ENCODE measurements at places on chromosomes 11 and 22.
A peak's percentile ranks its signal among the peaks of the same experiment; 100 is the strongest.

DNA sequence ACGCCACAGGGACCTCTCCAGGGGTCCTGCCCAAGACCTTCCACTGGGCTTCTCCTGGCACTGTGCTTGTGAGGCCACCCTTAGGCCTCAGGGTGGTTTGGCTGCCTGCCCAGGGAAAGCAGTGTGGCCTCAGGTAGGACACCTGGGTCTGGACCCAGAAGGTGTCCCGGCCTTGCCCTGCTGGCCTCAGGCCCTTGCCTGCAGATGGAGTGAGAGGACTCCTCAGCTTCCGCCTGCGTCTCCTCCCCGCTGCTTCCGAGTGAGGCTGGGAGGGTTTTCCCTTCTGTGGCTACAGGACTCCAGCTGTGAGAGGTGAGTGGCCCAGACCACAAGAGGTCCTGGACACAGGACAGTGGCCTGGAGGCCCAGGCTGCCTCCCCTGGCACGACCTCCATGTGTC lies 60.4 kb downstream of the WNT7B start:
- DNase-seq: no peak

DNA sequence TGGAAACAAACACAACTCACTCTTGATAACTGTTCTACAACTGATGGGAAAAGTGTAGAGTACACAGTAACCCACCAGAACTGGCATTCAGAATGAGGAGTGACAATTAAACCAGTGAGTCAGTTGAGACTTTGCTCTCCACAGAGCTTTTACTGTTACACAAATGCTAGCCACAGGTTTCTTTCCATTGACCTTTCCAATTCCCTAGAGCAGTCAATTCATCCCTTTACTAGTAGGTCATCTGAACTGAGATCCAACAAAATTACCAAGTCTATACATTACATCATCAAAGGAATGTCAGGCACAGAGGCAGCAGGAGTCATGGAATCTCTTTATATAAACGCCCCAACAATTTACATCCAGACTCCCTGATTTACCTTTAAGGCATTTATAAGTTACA lies 65.9 kb downstream of the PHF21A start:
- DNase-seq: no peak

GRCh38 chr22:36691488-36691887 lies 12.1 kb downstream of the CACNG2 start:
- DNase-seq: no peak

DNA sequence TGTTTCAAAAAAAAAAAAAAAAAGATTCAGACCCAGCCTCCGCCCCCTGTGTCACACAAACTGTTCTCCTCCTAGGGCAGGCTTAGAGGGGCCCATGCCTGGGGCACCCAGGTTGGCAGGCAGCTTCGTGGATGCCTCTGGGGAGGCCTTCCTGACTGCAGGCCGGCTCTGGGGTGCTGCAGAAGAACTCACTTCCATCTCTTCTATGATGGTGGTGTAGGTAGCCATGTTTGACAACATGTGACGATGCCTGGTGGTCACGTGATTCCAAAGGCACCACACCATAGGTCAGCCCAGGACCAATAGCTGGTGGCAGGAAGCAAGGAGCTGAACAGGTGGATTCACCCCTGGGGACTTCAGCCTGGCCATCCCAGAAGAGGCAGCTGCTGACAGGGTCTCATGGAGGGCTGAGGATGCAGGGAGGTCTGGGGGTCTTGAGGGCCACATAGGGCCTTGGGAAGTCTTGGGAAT lies 24.1 kb upstream of the CELSR1 start:
- peak; percentile 92 for DNase-seq

- DNase-seq: no peak
Observed at GRCh38 chr11:6351782-6352382, 31.6 kb upstream of the CAVIN3 start.

DNA sequence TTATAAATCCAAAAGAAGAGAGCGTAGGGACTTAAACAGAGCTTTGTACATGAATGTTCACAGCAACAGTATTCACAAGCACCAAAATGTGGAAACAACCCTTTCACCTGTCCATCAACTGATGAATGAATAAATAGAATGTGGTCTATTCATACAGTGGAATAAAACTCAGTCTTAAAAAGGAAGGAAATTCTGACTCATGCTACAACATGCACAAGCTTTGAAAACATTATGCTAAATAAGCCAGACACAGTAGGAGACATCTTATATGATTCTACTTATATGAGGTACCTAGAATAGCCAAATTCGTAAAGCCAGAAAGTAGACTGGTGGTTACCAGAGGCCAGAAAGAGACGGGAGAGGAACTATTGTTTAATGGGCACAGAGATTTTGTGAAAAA lies 74.3 kb downstream of the SHANK2 start:
- no peak for DNase-seq

- DNase-seq: no peak
Observed at GRCh38 chr11:101949680-101950220, 33.4 kb upstream of the ANGPTL5 start.

GRCh38 chr22:49532869-49533802 lies 294.5 kb downstream of the BRD1 start:
- no peak for DNase-seq

- no peak for DNase-seq
Observed at GRCh38 chr22:40210818-40211217, 33.1 kb downstream of the TNRC6B start.

- no peak for DNase-seq
Observed at GRCh38 chr11:12276356-12276755, 101.0 kb upstream of the PARVA start.

DNA sequence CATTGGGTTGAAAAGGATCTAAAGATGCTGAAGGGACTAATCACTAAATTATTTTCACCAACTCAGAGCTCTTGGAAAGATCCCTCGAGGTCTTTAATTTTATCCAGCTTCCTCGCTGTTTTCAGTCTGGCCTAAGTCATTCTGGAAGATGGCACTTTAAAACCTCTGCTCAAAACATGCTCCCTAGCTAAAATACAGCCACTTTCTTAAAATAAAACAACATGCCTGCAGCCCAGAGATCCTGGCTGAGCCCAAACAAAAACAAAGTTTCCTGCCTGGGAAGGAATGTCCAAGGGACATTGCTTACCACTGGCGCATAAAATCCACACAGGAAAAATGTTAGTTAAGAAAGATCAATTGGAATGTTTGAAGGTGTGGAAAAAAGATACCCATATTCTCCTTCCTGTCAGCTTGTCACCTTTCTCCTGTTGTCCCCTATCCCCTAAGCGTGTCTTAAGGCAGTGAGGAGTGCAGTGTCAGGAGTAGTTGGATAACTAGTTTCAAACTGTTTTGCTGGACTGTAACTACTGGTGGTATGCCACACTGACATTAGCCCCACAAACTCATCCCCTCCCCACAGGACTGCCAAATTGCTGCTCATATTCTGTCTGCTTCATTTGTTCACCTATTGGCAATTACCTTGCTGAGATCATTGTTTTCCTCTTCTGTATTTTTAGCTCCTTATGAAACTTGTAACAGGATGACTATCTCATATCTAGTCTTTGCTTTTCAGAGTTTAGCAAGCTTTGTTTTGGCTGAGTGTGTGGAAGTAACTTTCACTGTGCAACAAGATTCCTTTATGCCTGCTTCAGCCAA lies 108.3 kb upstream of the SESN3 start:
- DNase-seq: no peak

DNA sequence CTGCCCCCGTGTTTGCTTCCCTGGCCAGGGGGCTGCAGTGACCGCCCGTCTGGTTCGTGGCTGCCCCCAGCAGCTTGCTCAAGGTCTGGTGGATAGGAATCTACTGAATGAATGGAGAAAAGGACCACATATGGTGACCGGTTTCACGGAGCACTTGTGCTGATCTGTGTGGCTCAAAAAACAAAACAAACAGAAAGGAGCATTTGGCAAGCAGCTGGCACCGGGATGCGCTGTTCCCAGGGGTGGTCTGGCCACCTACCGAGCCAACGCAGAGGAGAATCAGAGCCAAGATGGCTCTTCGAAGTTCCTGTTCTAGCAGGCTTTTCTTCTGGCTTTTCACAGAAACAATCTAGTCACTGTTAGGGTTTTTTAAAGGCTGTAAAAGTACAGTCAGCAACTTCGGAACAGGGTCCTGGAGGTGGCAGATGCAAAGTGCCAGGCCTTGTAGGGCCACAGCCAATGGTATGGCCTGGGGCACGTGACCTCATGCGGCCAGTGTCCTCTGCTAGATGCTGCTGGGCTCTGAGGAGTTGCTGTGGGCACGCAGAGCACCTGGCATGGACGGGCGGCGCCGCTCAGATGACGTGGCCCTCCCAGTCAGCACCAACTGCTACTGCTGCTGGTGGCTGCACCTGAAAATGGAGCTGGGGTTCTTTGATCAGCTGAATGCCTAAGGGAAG lies 27.3 kb upstream of the PACSIN2 start:
- DNase-seq: no peak

- peak; percentile 49 for DNase-seq
Observed at GRCh38 chr11:45880772-45881570, 4.5 kb upstream of the MAPK8IP1 start.

DNA sequence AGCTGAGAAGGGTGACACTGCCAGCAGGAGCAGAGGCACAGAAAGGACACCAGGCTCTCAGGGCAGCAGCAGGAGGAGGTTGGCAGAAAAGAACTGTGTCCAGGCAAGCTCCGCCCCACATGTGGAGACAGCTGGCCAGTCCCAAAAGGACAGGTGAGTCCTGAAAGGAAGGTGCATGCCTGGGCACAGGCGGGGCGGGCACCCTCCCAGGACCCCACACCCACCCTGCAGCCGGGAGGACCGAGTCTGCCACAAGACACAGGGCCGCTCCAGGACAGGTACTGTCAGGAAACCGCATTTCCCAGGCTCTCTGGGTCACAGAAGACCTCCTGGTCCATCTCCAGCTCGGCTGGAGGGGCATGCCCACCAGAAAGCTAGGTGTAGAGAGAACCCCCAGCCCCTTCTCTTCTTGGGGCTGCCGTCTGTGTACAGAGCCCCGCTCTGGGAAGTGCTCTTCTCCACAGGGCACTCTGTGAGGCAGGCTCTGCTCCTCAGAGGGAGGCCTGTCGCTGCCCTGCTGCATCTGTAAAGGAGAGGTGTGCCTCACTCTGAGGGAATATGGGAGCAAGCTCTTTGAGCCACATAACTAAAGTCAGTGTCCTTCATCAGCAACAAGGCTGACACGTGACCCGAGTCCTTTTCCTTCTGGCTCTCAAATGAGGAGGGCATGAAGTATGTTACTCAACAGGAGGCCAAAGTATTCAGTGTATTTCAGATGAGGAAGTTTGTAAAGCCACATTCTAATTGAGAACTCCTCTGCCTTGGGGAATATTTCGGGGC lies 50.5 kb downstream of the CLTCL1 start:
- no peak for DNase-seq

DNA sequence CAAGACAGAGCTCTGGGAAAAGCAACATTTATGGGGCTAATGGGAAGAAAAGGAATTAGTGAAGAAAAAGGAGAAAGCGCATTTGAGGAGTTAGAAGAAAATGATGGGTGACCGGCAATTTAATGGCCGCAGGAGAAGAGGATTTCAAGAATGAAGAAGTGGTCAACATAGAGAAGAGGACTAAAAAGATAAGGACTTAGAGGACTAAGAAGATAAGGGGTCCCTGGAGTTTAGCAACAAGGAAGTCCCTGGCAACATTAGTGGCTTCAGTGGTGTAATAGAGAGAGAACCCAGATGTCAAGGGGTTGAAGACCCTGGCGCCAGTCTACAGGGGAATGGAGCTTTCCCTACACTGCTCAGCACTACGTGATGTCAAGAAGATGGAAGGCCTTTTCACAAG lies 32.3 kb downstream of the WEE1 start:
- DNase-seq: no peak

DNA sequence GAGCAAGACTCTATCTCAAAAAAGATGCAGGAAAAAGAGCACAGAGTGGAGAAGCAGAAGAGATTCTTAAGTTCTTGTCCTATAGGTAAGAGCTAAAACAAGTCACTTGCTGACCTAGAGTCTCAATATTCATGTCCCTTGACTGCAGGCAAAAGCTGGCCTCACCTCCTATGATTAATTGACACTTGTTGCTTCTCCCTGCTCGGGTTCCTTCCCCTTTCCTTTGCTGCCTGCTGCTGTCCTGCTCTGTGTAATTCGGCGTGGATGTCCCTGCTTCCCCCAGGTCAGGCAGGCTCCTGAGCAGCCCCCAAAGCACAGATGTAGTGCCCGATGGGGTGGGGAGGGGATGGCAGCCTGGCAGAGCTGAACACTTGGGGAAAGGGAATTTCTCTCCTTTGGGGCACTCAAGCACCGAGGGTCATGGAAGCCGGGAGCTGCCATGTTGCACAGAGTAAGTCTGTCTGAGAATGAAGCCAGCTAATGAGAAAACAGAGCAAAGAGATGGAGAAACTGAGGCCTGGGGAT lies 60.8 kb upstream of the NUP50 start:
- DNase-seq: no peak

GRCh38 chr11:103929170-103929903 lies 107.1 kb upstream of the DDI1 start:
- peak; percentile 18 for DNase-seq

GRCh38 chr11:93773045-93773477 lies 11.0 kb upstream of the MED17 start:
- no peak for DNase-seq

- no peak for DNase-seq
Observed at GRCh38 chr11:99773646-99774045, 752.9 kb downstream of the CNTN5 start.

- DNase-seq: no peak
Observed at GRCh38 chr22:43996170-43996980, 27.7 kb upstream of the PARVB start.

DNA sequence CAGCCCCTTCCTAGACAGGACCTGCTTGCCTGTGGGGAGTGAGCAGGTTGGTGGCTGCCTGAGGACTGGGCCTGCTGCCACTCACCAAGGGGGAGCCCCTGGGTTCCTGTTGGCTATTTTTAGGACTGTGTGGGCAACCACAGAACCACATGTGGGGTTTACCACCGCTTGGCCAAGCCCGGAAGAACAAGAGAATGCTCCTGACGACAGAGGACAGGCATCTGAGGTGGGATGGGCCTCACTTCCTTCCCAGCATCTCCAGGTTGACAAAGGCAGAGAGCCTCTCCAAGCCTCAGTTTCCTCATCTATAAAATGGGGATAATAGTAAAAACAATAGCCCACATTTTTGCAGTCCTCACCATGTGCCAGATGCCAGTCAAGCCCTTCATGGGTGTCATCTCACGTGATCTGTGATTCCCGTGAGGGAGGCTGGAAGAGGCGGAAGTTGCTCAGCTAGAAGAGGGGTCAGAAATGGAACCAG lies 43.6 kb downstream of the LRRC32 start:
- no peak for DNase-seq

GRCh38 chr11:12045914-12046635 lies 37.6 kb upstream of the DKK3 start:
- DNase-seq: no peak
